ENCODE measurements at places on chromosomes 11 and 22.

- DNase-seq = no peak
Measured at GRCh38 chr22:23245045-23245798, 64.9 kb downstream of the BCR start.

DNA sequence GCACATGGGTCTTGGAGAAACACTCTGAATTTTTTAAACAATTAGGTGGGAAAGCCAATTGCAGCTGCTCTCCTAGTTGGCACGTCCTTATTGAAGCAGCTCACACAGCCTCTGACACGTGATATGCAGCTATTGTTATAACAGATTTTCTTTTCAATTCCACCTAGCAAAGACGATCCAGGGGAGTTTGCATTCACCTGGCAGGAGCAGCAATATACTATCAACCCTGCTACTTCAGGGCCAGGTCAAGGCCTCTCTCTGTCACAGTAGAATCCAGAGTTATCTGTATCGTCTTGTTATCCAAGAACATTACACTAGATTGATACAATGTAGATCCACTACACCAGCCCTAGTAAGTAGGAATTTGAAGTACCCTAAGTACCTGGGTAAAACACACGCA lies 8.3 kb downstream of the KRTAP5-11 start:
- no peak for DNase-seq

DNA sequence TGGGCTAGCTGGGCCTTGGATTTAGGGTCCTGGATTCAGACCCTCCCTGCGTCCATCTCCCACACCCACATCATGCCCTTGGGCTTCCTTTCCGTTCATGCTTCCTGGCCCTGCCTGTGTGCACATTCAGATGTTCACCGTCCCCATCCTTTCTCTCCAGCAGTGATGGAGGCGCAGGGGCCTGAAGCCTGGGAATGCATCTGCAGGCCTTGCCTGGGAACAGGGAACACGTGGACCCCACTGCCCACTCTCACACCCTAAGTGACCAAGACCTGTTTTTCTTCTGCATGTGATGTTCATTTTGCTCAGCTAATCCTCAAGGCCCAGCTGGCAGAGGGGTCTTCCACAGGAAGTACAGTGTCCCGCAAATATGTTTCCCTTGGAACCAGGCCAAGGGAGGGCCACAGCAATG lies 91.6 kb upstream of the PARVA start:
- DNase-seq = peak; percentile 52

DNA sequence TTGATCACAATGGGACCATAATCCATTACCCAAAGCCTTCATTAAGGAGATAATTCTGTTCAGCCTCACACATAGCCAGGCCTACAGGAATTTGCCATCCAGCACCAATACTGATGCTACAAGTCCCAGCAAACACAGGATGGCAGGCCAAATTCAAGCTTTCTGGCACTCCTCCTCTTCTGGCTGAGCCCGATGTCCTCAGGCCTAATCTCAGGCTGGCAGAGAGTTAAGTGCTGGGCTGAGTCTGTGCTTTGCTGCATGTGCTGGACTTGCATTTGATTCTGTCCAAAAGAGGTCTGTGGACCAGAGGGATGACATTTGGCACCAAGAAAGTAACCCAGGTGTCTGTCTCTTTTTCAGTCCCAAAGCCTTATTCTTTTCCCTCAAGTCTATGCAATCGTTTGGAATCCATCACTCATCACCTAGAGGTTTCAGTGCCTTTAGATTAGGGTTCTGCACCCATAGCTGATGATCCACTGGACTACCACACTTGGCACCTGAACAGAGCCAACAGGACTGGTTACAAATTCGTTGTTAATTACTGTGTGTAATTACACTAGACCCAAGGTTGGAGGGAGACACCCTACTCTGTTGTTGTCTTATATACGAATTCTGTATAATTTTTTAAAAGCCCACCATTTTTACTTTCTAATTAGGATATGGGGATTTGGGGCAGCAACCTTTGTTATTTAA lies 19.4 kb upstream of the LIN7C start:
- no peak for DNase-seq

- peak; percentile 27 for DNase-seq
Measured at GRCh38 chr11:85884581-85885021, 29.4 kb downstream of the CCDC83 start.

DNA sequence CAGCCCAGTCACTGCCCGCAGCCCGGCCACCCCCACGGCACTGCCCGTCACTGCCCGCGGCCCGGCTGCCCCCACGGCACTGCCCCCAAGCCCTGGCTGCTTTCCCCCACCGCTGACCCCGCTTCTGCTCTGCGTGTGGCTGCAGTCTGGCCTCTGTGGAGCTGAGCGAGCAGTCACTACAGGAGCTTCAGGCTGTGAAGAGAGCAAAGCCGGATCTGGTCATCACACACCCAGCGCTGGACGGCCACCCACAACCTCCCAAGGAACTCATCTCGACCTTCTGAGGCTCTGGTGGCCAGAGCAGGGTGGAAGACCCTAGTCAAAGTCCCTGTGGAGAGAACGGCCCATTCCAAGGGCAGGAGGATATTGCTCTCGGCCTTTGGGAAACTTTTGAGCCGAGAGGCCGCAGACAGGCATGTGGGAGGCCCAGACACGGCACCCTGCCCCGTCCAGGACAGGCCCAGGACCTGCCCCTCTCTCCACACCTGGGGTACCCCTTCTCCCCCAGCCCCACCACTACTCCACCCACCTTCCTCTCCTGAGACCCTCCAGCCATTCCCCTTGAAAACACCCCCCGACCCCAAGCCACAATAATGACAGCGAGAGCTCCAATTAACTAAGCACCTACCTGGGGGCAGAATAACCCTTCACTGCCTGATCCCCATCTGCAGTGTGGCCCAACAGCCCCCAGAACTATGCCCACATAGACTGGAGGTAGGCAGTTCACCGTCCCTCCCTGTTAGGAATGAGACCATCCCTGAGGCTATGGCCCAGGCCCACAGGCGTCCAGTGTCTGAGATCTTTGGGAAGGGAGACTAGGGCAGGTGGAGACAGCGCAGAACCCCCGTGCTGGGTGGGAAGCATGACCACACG lies 3.7 kb upstream of the PGGHG start:
- no peak for DNase-seq

DNA sequence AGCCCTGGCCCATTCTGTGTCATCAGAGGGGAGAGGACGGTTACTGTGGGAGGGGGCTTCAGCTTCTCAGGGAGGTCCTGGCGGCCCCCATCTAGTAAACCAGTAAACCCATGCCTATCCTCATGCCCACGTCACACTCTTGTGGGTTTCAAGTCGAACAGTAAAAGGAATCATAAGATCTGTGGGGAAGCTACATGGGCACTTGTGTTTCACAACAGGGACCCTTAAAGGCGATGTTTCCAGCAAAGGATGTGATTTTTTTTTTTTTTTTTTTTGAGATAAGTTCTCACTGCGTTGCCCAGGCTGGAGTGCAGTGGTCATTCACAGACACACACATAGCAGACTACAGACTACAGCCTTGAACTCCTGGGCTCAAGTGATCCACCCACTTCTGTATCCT lies 9.2 kb upstream of the PARVG start:
- no peak for DNase-seq

DNA sequence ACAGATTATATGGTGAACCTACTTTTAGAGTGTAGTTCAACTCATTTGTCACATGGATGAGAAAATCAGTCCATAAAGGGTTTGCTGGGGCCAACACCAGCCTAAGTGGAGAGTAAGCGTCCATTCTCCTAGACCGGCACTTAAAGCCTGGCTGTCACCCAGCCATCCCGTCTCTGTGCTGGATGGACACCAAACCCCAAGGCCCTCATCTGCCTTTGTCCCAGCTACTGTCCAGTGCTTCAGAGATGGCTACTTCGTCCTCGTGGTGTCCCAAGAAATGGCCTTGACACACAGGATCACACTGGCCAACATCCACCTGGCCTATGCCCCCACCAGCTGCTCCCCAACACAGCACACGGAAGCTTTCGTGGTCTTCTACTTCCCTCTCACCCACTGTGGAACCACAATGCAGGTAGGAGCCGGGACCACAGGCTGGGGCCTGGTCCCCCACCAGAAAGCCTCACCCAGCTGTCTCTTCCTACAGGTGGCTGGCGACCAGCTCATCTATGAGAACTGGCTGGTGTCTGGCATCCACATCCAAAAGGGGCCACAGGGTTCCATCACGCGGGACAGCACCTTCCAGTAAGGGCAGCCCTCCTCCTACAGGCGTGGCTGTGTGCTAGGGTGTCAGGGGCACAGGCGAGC lies 3.5 kb downstream of the ZP1 start:
- DNase-seq = no peak

DNA sequence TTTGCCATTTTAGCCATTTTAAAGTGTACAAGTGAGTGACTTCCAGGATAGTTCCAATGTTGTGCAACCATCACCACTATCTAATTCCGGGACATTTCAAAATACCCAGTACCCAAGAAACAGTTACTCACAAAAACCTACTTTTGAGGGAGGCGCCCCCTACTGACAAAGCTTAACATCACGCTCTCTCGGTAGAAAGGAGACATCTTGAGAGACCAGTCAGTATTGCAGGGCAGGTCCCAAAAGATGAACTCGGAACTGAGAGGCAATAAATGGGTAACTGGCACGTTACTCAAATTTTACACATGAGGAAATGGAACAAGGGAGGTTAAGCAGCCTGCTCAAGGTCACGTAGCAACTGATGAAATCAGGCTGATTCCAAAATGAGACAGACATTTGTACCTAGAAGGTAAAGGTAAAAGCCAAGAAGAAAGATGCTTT lies 50.0 kb upstream of the POU2AF1 start:
- peak; percentile 57 for DNase-seq

GRCh38 chr11:130068986-130069658 lies 572 bp upstream of the APLP2 start:
- peak; percentile 93 for DNase-seq

DNA sequence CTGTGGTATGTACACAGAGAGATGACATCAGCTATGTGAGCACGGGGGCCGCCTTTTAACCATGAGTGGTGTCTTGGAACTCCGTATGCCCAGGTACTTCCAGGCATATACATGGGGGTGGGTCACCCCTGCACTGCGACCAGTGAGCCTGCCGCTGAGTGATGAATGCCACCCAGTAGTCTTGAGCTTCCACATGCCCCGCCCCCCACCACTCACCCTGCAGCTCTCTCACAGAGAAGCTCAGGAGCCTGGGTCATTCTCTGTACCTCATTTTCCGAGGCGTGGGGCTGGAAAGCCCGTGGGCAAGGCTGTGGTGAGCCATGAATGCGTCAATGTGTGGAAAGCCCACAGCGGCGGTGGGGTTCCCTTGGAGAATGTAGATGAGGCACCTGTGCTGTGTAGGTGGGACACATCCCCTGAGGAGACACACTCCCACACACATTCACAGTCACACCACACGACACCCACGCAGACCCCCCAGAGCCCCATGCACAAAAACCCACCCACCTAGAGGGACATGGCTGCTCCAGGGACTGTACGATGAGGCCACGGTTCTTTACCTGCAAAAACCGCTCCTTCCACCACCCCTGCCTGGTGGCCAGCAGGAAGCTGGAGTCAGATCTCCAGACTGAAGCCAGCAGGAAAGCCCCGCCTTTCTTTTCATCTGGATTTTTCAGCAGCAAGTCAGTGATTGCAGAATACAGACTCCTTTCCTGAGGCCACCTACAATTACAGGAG lies 67.6 kb downstream of the PIWIL3 start:
- DNase-seq = no peak

DNA sequence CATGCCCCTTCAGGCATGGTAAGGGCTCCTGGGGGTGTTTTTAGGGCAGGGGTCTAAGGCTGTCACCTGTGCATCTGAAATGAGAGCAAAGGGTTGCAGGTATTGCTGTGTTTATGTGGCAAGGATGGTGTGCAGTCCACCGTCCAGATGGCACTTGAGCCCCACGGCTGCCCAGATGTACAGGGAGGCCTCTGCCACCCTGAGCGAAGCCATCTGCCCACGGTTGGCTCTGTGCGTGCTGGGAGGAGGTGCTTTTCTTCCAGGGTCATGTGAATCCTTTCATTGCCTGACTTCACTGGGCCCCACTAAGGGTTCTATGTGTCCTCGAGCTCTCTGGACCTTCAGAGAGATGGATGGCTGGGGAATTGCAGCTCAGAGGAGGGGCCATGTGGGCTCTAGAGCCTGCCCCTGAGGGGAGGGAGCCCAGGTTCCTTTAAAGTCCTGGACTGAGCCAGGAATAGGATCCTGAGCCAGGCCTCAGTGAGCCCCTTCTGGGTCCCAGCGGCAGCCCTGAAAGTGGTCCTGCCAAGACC lies 89.9 kb downstream of the CTTN start:
- no peak for DNase-seq

DNA sequence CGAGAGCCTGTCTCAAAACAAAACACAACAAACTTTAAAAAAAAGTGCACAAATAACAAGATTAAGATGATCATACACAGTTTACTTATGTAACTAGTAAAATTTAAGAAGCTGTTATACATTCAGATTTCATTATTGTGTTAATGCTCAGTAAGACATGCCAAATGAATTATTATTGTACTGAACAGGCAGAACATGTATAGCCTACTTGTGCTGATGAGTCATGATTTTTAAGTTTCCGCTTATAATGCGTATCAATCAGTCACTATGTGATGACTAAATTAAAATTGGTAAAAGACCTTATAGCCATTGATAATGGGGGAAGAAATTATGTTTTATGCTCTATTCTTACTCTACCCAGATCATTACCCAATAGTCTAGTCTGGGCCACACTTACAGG lies 20.5 kb upstream of the EXPH5 start:
- no peak for DNase-seq

DNA sequence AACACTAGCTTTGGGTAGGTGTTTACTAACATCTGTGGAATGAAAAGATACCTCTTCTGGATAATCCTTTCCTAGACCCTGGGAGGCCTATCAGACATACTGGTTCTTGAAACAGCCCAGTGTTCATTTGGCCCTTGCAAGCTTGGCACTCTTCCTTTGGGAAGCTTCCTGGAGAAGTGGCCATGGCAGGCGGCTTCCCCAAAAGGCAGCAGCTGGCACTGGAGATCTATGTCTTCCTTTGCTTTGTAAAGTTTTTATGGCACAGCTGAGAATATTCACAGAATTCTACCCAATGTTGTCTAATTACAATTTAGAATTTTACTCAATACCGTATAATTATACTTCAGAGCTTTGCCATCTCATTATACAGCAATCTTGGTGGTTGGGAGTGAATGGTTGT lies 199.2 kb upstream of the C11orf87 start:
- no peak for DNase-seq

DNA sequence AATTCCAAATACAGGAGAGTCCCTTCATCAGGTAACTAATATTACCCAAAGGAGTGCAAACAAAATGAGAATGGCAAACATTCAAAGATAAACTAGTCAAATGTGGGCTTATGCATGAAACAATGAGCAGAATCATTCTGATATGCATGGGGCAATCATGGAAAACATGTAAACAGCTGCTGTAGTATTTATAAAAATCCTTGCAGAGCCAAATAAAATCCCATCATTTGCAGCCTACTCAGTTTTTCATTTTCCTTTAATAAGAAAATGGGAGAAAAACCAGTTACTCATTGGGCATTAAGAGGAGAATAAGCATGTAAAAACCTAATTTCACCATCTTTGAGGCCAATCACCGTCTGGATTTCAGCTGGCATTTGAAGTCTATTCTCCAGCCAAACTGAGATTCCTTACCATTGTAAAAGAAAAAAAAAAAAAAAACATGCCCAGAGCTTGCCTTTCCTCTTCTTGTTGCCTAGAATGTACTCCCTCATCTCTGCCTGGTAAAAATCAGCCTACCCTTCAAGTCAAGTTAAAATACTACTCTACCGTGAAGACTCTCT lies 249.1 kb downstream of the TTC28 start:
- DNase-seq = no peak
